Progenitor cell of endocrine pancreas (in vitro differentiated cells): ENCODE measurements at places on chromosomes 5 and 9. TPM values are rescaled to one million over a fixed set of nuclear protein-coding genes. Genes with fewer than 3 reads are reported as not detected.

Gene CAVIN4
- total RNA-seq, result 14.5 and 18.1 TPM in 2 replicates

Gene SLC46A2
- not detected in 2 replicates for total RNA-seq

Gene RRAGA
- 52.6 and 53.3 TPM in 2 replicates for total RNA-seq

Gene IL4
- not detected in 2 replicates for total RNA-seq

Gene DNLZ
- 16.2 and 18.4 TPM in 2 replicates for total RNA-seq

Gene CDC20B
- total RNA-seq, result not detected in 2 replicates

Gene RNF44
- 153 and 156 TPM in 2 replicates for total RNA-seq

Gene TTC16
- 0.07 TPM in 1 of 2 replicates, not detected in the other for total RNA-seq

Gene FLT4
- 2.0 TPM in 2 replicates for total RNA-seq

Gene CHSY3
- total RNA-seq, result 0.84 and 1.3 TPM in 2 replicates

Gene NIPAL4
- total RNA-seq, result not detected in 2 replicates

Gene HOMER1
- 22.3 and 29.3 TPM in 2 replicates for total RNA-seq

Gene CYLC2
- not detected in 2 replicates for total RNA-seq

Gene TOR1A
- 33.1 and 39.0 TPM in 2 replicates for total RNA-seq

Gene BSPRY
- total RNA-seq, result 18.8 and 19.7 TPM in 2 replicates

Gene SEC24A
- total RNA-seq, result 25.1 and 27.0 TPM in 2 replicates

Gene NDUFB6
- 39.8 and 40.7 TPM in 2 replicates for total RNA-seq

Gene COL27A1
- total RNA-seq, result 162 and 178 TPM in 2 replicates

Gene FAM221B
- total RNA-seq, result not detected in 2 replicates

Gene OR1K1
- not detected in 2 replicates for total RNA-seq

Gene SPATA6L
- total RNA-seq, result 7.1 and 7.8 TPM in 2 replicates

Gene CDKN2A
- not detected in 2 replicates for total RNA-seq

Gene ADCY2
- 4.5 and 8.7 TPM in 2 replicates for total RNA-seq

Gene ZNF346
- 36.0 and 42.2 TPM in 2 replicates for total RNA-seq

Gene DRD1
- not detected in 2 replicates for total RNA-seq

Gene WNK2
- 302 and 345 TPM in 2 replicates for total RNA-seq

Gene WDR31
- total RNA-seq, result 5.1 and 5.7 TPM in 2 replicates

Gene HABP4
- total RNA-seq, result 15.5 and 17.7 TPM in 2 replicates

Gene PCDHA10
- 18.3 and 19.2 TPM in 2 replicates for total RNA-seq

Gene GABRB2
- 3.5 and 3.8 TPM in 2 replicates for total RNA-seq

Gene PIGO
- total RNA-seq, result 27.3 and 31.5 TPM in 2 replicates

Gene PLPPR1
- total RNA-seq, result 12.2 TPM in 2 replicates

Gene CACFD1
- 55.6 and 56.2 TPM in 2 replicates for total RNA-seq

Gene PCAT7
- 12.6 and 13.1 TPM in 2 replicates for total RNA-seq

Gene SLC25A2
- 1.1 and 1.2 TPM in 2 replicates for total RNA-seq

Gene DDX31
- total RNA-seq, result 16.7 and 19.1 TPM in 2 replicates

Gene ERAP2
- not detected in 2 replicates for total RNA-seq

Gene TUSC1
- 0.51 and 0.53 TPM in 2 replicates for total RNA-seq

Gene SHISAL2B
- 0.51 TPM in 1 of 2 replicates, not detected in the other for total RNA-seq

Gene CCNI2
- 0.36 and 0.49 TPM in 2 replicates for total RNA-seq

Gene OLFM1
- 1.7 and 1.8 TPM in 2 replicates for total RNA-seq

Gene PTGDS
- not detected in 2 replicates for total RNA-seq

Gene STOML2
- total RNA-seq, result 120 and 121 TPM in 2 replicates

Gene KCNV2
- total RNA-seq, result not detected in 2 replicates

Gene FAM169A
- 32.4 and 33.5 TPM in 2 replicates for total RNA-seq

Gene SV2C
- total RNA-seq, result 0.27 and 0.48 TPM in 2 replicates

Gene CAMK4
- total RNA-seq, result 2.1 and 2.3 TPM in 2 replicates
